ENCODE measurements at places on chromosomes 7 and 10.

DNA sequence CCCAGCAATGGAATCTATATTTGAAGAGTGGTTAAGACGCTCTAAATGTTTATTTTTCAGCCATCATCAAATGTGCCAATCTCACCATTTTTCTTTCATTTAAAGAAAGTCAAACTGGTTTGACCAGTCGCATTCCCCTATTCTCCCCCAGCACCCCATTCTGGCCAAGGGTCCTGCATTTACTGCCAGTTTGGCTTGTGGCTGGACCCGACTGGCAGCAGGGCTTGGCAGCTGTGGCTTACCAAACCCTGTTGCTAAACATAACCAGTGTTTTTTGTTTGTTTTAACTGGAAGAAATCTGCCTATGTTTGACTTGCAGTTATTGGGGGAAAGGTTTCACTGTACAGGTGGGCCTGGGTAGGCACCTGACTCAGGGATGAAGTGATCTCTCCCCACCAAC is 116.3 kb downstream of the CYP26A1 start:
- no peak for DNase-seq

DNA sequence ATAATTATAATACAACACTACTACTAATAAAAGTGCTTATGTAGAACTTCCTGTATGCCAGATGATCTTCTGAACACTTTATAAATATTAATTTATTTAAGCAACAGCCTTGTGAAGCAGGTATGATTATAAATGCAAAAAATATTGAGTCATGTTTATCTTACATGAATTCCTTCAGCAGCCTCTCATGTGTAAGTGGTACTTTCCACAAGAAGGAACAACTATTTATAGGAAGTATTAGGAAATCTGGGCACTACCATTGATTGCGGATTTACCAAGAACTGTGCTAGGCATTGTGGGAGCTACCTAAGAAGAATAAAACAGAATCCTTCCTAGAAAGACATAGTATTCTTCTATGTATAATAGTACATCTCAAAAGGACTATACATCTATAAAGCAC is 10.7 kb upstream of the STEAP4 start:
- no peak for DNase-seq

- no peak for DNase-seq
These were observed 184.9 kb upstream of the MKI67 start for GRCh38 chr10:128310971-128311658.

DNA sequence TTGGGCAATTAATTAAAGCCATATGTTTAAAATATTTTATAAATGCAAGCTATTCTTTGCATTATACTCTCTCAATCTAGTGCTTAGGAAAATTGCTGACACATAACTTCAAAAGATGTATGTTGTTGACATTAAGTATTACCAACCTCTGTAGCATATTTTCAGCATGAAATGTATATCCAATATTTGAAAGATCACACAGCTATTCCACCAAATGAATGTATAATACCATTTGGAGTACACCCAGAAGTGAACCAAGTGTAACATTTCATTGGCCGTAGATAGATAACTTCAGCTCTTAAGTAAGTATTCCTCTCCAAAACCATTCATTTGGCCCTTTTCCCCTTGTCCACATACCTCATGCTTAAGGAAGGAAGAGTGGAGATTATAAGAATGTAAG is 104.6 kb downstream of the HECTD2 start:
- no peak for DNase-seq

DNA sequence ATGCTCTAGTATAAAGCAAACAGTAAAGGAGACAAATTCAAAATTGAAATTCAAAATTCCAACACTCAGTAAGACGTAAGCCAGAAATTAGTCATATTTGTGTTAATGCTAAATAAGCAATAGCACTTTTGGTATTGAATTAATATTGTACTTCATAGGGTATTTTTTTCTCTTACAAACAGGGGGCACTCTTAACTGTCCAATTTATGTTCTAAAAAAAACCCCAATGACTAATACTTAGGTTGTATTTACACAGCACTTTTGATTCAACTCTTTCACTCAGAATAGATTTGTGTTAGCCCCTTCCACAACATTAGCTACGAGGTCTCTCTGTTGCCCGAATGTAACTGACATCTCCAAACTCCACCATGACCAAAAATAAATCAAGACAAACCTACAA is 284.9 kb upstream of the COBL start:
- DNase-seq, result no peak

DNA sequence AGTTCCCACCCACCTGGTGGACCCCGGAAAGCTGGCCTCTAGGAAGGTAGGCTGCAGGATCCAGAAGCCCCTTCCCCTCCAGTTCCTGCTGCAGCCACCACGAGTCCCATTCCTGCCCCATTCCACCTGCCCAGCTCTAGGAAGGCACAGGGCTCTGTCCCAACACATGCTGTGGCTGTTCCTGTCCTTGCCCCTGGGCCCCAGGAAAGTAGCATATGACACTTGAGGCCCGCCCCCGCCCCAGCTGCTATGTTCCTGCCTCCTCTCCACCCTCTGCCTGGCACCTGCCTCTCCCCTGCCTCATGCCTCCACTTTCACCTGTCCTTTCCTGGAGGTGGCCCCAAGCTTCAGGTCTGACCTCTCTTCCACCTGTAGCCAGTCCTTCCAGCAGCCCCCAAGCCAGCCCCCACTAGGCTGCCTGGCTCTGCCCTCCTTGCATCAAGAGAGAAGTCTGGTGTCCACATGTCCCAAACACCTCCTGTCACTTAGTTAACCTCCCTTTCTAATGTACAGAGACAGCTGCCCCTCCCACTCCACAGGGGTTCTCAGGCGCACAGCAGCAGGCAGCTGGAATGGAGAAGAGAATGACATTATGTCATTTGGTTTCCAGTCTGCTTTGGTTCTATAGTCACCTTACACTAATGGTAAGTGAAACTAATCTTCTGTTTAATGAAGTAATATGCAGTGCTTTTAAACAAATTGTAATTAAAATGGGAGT is 22.7 kb downstream of the YKT6 start:
- DNase-seq, result no peak

GRCh38 chr10:1923586-1923985 is 186.3 kb upstream of the ADARB2 start:
- DNase-seq, result no peak

DNA sequence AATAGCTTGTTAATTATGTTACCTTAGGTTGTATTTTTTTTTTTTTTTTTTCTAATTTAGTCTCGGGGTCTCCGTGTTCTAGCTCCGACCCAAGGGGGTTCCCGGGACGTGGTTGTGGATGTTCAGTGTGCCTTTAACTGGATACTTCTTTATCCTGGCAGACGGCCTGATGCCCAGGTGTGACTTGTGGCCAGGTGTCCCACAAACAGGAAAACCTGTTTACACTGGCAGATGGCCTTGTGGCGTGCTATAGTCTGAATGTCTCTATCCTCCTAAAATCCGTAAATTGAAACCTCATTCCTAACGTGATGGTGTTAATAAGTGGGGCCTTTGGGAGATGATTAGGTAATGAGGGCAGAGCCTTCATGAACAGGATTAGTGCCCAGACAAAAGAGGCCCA is 546.4 kb upstream of the C7orf33 start:
- DNase-seq, result no peak

DNA sequence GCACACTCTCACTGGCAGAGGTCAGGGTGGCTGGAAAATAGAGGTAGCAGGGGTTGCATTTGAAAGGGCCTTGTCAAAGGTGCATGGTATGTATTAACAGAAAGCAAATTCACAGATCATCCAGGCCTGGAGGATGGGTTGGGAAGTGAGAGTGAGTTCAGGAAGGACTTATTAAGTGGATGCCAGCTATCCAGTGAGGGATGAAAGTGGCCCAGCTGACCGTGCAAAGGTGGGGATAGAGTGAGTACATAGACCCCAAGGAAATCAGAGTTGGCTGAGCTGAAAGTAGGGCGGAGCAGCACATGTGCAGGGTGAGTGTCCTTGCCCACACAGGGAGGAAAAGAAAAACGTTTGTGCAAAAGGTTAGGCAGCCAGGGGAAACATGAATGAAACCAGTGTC is 58.1 kb downstream of the HECW1 start:
- DNase-seq, result no peak

- DNase-seq, result no peak
These were observed 93.1 kb upstream of the GATAD1 start for GRCh38 chr7:92354214-92354613.

GRCh38 chr10:85377029-85377806 is 989.4 kb downstream of the GRID1 start:
- no peak for DNase-seq

DNA sequence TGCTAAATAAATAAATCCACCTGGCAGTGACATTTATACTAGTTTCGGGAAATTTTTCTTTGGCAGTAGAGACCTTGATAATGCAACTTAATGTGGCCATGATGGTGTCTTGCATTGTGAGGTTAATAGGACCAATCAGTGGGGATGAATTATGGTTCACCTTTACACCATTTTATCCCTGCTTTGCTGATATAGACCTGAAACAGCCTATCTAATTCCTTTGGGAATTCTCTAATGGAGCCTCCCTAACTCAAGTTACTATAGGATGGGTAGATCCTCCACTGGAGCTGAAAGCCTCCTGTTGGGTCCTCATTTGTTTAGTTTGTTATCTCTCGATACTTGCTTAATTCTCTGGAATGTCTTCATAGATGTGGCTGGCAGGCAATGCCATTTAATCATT is 276.7 kb downstream of the CNTNAP2 start:
- no peak for DNase-seq

- DNase-seq, result no peak
These were observed 197.6 kb downstream of the RELN start for GRCh38 chr7:103791894-103792293.

All from GM10248 (cell line).